ENCODE measurements at places on chromosomes 6 and 20.

DNA sequence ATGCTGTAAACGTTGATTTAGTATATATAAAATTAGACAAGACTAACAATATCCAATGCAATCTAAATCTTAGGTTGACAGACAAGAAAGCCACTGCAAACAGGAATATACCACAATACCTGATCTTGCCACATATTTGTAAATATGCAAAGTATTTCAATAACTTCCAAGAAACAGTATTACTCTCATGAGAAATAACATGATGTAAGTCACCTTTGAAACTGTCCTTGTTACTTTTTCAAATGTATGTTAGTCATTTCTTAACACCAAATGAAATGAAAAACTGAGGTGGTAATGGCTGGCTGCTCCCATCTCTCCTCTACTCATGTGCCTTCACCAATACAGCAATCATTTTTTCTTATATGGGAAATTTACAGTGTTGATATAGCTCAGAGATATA lies 118.7 kb downstream of the ATG5 start:
- DNase-seq = no peak

GRCh38 chr20:6388671-6389197 lies 265.9 kb upstream of the FERMT1 start:
- no peak for DNase-seq

- peak; percentile 95 for DNase-seq
These were observed at the start of gene ASF1A for GRCh38 chr6:118893807-118894424. ASF1A (plus strand) TSS chr6:118894152; CDS start chr6:118894414, 262 bp downstream.

GRCh38 chr6:24019830-24020229 lies 106.2 kb upstream of the NRSN1 start:
- no peak for DNase-seq

DNA sequence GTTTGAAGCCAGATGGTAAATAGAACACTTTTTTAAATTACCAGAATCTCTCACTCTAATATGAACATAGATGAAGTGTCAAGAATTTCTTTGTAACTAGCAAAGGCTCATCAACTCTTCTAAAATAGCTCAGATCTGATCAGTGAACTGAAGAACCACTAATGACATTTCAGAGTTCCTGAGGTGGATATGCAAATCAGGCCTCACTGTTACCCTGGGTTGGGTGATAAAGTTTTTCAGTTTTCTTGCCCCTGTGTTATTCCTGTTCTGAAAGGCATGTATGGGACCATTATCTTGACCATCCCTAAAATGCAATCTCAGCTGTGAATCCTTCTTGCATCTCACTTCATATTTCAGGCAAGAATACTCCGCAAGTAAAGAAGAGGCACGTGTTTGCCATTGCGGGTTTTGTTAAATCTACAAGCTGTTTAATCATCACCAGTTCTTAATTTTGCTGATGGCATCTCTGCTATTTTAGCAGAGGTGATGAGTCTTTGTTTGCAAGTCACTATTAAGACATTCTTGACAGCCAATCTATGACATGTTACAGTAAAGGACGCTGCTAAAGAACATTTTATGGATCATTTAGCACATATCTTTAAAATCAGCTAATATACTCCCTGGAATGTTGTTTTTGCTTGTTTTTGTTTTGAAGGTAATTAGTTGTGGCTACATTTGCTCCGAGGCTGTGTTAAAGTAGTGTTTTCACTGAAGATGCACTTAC lies 47.9 kb downstream of the KHDC1L start:
- no peak for DNase-seq

DNA sequence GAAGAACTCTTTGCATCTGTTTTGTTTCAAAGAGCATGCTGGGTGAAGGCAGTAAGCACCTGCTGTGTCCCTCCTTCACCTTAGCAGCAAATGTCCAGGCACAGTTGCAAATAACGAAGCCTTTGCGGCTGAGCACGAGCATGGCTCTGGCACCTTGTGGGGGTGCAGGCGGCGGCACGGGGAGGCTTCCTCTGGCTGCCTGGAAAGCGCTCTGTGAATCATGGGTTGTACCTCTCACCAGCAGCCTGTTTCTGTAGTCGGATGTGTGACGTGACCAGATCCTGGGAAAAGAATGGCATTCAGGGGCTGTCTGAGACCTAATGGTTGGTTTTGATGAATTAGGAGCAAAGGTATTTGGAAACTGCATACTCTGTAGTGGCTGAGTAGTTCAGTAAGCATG lies 144.8 kb downstream of the DTNBP1 start:
- no peak for DNase-seq
